Endothelial cell of umbilical vein (primary cell): ENCODE measurements at places on chromosomes 3 and 15. TPM values are rescaled to one million over a fixed set of nuclear protein-coding genes. Genes with fewer than 3 reads are reported as not detected.

ATXN7 gene
- 27.1 and 34.7 TPM in 2 replicates for total RNA-seq

EFL1 gene
- 21.9 and 22.0 TPM in 2 replicates for total RNA-seq

FEZF2 gene
- not detected in 2 replicates for total RNA-seq

MESP2 gene
- total RNA-seq: 0.42 TPM in 1 of 2 replicates, not detected in the other

DNA sequence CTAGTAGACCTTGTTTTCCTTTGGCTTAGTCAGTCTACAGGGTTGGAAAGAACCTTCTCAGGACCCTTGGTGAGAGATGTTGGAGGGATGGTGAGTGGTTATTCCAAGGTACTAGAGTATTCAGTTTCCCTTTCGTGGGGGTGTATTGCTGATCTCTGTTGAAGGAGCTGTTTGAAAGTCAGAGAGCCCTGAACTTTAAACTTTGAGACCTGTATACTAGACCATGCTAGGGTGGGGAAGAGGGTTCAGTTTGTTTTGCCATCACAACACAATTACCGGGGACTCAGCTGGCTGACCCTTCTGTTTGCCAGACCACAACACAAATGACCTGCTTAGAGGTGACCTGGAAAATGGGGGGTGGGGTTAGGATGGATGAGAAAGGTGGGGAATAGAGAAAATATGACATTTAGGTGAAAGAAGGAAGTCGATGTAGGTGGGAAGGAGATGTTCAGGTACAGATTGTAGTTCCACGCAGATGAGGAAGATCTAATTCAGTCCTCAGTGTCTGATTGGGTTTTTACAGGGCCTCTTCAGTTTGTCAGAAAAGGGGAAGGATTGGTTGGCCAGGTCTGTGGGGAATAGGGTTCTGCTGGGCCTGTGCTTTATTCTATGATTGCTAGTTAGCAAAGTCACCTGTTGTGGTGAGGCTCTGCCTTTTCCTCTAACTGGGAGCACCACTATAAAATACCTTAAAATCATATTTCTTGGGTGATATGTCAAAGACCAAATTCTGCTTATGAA lies 6.8 kb downstream of the UBE2E2 start:
- no peaks in the 10 kb centered on the region for H3K4me1 ChIP-seq
- H3K27me3 ChIP-seq: no peaks in the 10 kb centered on the region
- DNase-seq: no peak
- H3K36me3 ChIP-seq: no peaks in the 10 kb centered on the region
- no peak overlapping the region for H3K27ac ChIP-seq

GRCh38 chr3:105539897-105540296 lies 173.2 kb downstream of the ALCAM start:
- H3K27me3 ChIP-seq: no peaks in the 10 kb centered on the region
- H3K4me1 ChIP-seq: peaks cover 3% of the 10 kb centered on the region
- no peak overlapping the region for H3K27ac ChIP-seq
- no peak overlapping the region for H3K4me3 ChIP-seq
- DNase-seq: no peak

- DNase-seq: no peak
- no peak overlapping the region for H3K4me3 ChIP-seq
- no peaks in the 10 kb centered on the region for H3K4me1 ChIP-seq
- H3K27me3 ChIP-seq: no peaks in the 10 kb centered on the region
- peaks cover 2% of the 10 kb centered on the region for H3K36me3 ChIP-seq
- no peak overlapping the region for H3K27ac ChIP-seq
Measured at GRCh38 chr15:51904421-51904820, 67.2 kb downstream of the LEO1 start.

GRCh38 chr15:42065468-42065867 lies 28.9 kb downstream of the PLA2G4D start:
- no peaks in the 10 kb centered on the region for H3K27me3 ChIP-seq
- H3K4me1 ChIP-seq: no peaks in the 10 kb centered on the region
- no peaks in the 10 kb centered on the region for H3K36me3 ChIP-seq
- DNase-seq: no peak

DNA sequence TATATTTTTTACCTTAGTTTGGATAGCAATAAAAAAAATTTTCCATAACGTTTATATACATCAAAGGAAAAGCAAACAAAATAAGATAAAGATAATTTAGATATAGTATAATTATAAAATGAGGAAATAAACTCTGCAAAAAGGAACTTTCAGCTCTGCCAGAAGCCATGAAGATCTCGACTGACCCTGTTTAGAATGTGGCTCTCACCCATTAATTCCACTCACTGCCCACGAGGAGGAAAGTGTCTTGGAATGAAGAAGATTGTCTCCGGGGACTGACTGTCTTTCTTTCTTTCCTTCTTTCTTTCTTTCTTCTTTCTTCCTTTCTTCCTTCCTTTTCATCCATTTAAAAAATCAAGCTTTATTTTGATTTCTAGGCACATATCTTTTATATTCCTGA lies 20.1 kb upstream of the PRR20G start:
- H3K27ac ChIP-seq: no peak overlapping the region
- H3K4me1 ChIP-seq: no peaks in the 10 kb centered on the region
- H3K4me3 ChIP-seq: no peak overlapping the region
- no peaks in the 10 kb centered on the region for H3K27me3 ChIP-seq
- H3K36me3 ChIP-seq: no peaks in the 10 kb centered on the region

- H3K36me3 ChIP-seq: no peaks in the 10 kb centered on the region
- no peak overlapping the region for H3K4me3 ChIP-seq
- peaks cover 14% of the 10 kb centered on the region for H3K4me1 ChIP-seq
- no peaks in the 10 kb centered on the region for H3K27me3 ChIP-seq
Measured at GRCh38 chr15:99343881-99344551, 92.7 kb downstream of the LRRC28 start.
